ENCODE measurements at places on chromosomes 1 and 21.
A peak's percentile ranks its signal among the peaks of the same experiment; 100 is the strongest.

DNA sequence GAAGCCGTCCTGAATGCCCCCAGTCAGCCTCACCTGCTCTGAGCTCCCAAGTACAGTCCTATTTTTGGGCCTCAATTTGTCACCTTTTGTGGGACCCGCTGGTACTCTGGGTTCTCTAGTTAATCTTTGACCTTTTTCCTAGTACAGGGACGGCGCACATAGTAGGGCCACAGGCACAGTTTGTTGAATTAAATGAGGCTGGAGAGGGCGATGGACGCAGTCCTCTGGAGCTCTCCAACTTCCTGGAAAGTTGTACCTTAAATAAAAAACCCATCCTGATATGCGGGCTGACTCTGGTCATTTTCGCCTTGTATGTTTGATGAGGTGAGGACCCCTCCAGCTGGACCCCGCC is 4.8 kb downstream of the FAM110D start:
- no peak overlapping the region for H3K27ac ChIP-seq
- H3K4me3 ChIP-seq, result peak overlapping the region; percentile 54
- H3K27me3 ChIP-seq, result no peaks in the 10 kb centered on the region
- H3K4me1 ChIP-seq, result peaks cover 9% of the 10 kb centered on the region

GRCh38 chr1:50426702-50427085 is 3.5 kb upstream of the DMRTA2 start:
- no peaks in the 10 kb centered on the region for H3K36me3 ChIP-seq
- H3K27me3 ChIP-seq, result peaks cover 100% of the 10 kb centered on the region
- no peak overlapping the region for H3K27ac ChIP-seq
- DNase-seq, result no peak

GRCh38 chr1:3323021-3323795 is 131.3 kb upstream of the ARHGEF16 start:
- peaks cover 17% of the 10 kb centered on the region for H3K4me1 ChIP-seq
- peaks cover 22% of the 10 kb centered on the region for H3K27me3 ChIP-seq
- no peaks in the 10 kb centered on the region for H3K36me3 ChIP-seq
- no peak overlapping the region for H3K27ac ChIP-seq
- DNase-seq, result no peak
- no peak overlapping the region for H3K4me3 ChIP-seq

DNA sequence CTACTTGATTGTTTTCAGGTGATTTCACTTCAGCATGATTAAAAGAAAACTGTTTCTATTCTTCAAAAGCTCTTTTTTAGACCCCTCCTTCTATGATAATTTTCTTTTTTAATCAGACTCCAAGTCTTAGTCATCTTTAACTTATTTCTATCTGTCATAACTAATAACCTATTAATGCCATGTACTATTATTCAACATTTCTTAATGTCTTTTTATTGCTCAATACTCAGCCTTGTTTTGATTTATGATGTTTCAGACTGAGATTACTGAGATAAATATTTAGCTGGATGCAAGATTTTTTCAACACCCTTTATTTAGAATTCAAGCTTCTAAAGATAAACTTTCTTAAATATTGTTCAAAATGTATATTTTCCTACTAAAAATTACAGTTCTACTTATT is 53.6 kb downstream of the ATP6V1G3 start:
- no peak for DNase-seq
- no peaks in the 10 kb centered on the region for H3K36me3 ChIP-seq
- no peaks in the 10 kb centered on the region for H3K4me1 ChIP-seq
- H3K4me3 ChIP-seq, result no peak overlapping the region
- H3K27me3 ChIP-seq, result no peaks in the 10 kb centered on the region
- no peak overlapping the region for H3K27ac ChIP-seq

- H3K4me1 ChIP-seq, result no peaks in the 10 kb centered on the region
- H3K4me3 ChIP-seq, result no peak overlapping the region
- H3K36me3 ChIP-seq, result no peaks in the 10 kb centered on the region
- no peak overlapping the region for H3K27ac ChIP-seq
- no peak for DNase-seq
Observed at GRCh38 chr1:96374076-96374762, 347.4 kb upstream of the PTBP2 start.

GRCh38 chr1:32872192-32872460 is 1.4 kb upstream of the FNDC5 start:
- DNase-seq, result no peak
- no peak overlapping the region for H3K27ac ChIP-seq
- H3K36me3 ChIP-seq, result no peaks in the 10 kb centered on the region
- H3K27me3 ChIP-seq, result no peaks in the 10 kb centered on the region
- peaks cover 31% of the 10 kb centered on the region for H3K4me1 ChIP-seq

DNA sequence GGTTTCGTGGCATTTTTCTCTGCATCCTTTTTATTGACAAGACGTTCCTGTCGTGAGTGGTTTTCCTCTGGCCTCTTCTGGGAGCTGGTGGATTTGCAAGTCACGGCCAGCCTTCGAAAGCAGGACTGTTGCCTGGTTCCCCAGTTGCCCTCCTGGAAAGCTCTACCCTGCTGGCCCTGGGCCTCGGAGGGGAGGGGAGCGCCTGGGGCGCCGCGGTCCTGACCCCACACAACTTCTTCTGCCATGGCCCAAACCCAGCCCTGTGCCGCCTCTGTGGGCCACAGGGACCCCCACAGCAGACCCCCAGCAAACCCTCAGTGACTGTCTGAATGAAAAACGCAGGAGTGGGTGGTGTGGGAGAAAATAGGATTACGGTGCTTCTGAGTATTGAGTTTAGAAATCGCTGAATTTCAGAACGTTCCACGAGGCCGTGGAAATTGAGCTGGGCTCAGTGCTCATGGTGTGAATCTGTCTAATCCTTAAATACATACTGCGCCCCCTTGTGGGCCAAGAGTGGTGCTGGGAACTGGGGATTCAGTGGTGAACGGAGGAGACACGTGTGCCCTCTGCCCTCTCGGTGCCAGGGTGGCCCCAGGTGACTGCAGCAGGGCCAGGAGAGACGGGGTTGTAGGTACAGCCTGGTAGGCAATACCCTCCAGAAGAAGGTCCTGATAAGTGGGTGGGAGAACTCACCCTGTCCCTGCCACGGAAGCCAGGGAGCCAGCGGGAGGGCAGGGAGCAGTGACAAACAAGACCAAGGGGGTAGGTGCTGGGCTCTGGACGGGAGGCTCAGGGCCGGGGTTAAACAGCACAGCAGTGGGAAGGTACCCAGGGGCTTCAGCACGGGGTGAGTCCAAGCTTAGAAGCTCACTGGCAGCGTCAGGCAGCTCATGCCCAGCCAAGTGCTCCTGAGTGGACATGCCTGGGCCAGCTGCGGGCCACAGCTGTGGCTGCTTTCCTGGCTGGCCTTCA is 101.2 kb upstream of the COL6A1 start:
- no peak overlapping the region for H3K27ac ChIP-seq
- H3K4me3 ChIP-seq, result no peak overlapping the region
- peak; percentile 75 for DNase-seq
- H3K36me3 ChIP-seq, result no peaks in the 10 kb centered on the region
- peaks cover 11% of the 10 kb centered on the region for H3K4me1 ChIP-seq

- no peak overlapping the region for H3K27ac ChIP-seq
- no peaks in the 10 kb centered on the region for H3K4me1 ChIP-seq
- DNase-seq, result no peak
- no peaks in the 10 kb centered on the region for H3K27me3 ChIP-seq
Observed at GRCh38 chr1:36561361-36561724, 78.6 kb upstream of the CSF3R start.

DNA sequence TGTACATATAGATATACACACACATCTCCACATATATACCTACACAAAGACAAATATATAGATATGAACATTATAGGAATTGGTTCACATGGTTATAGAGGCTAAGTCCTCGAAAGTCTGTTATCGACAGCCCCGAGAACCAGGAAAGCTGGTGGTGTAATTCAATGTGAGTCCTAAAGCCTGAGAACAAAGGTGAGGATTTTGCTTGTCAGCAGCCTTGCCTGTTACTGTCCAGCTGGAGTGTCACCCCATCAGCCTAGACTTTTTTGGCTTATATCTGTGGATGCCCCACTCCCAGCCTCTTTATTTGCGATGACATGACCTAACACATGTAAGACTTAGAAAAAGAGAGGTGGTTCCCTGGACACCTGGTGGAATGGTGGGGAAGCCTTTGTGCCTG is 97.0 kb downstream of the GIPC2 start:
- H3K36me3 ChIP-seq, result no peaks in the 10 kb centered on the region
- H3K27me3 ChIP-seq, result no peaks in the 10 kb centered on the region
- no peak overlapping the region for H3K4me3 ChIP-seq
- no peak for DNase-seq
- no peak overlapping the region for H3K27ac ChIP-seq

- H3K27me3 ChIP-seq, result no peaks in the 10 kb centered on the region
- DNase-seq, result no peak
- H3K27ac ChIP-seq, result no peak overlapping the region
- H3K36me3 ChIP-seq, result no peaks in the 10 kb centered on the region
- no peak overlapping the region for H3K4me3 ChIP-seq
Observed at GRCh38 chr1:82317671-82318070, 516.9 kb downstream of the ADGRL2 start.

- no peaks in the 10 kb centered on the region for H3K27me3 ChIP-seq
- no peaks in the 10 kb centered on the region for H3K36me3 ChIP-seq
- H3K4me3 ChIP-seq, result no peak overlapping the region
- H3K27ac ChIP-seq, result no peak overlapping the region
- no peak for DNase-seq
Observed at GRCh38 chr21:43764576-43765495, 11.3 kb downstream of the CSTB start.

- DNase-seq, result no peak
- no peaks in the 10 kb centered on the region for H3K4me1 ChIP-seq
- no peak overlapping the region for H3K4me3 ChIP-seq
- H3K36me3 ChIP-seq, result no peaks in the 10 kb centered on the region
- H3K27me3 ChIP-seq, result no peaks in the 10 kb centered on the region
- no peak overlapping the region for H3K27ac ChIP-seq
Observed at GRCh38 chr1:152228831-152229230, 4.8 kb upstream of the HRNR start.

GRCh38 chr1:117735045-117735992 is 129.5 kb downstream of the TENT5C start:
- no peaks in the 10 kb centered on the region for H3K36me3 ChIP-seq
- peak overlapping the region; percentile 8 for H3K27ac ChIP-seq

DNA sequence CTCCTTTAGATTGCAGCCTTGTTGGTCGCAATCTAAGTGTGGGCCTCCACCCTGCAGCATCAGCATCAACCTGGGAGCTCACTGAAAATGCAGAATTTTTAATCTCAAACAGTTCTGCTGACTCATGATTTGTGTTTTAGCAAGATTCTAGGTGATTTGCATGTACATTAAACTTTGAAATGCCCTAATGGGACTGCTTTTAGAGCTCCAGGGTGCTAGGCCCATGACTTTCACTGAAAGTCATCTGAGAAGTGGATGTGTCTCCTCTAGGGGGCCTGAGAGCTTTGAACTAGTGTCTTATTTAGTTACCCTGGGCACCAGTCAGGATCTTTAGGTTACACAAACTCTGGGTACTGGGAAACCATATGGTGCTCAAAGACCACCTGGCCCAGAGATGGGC is 9.0 kb downstream of the TRIM67 start:
- H3K27ac ChIP-seq, result no peak overlapping the region
- no peak for DNase-seq
- peaks cover 11% of the 10 kb centered on the region for H3K27me3 ChIP-seq
- H3K4me3 ChIP-seq, result no peak overlapping the region
- H3K36me3 ChIP-seq, result no peaks in the 10 kb centered on the region
- H3K4me1 ChIP-seq, result no peaks in the 10 kb centered on the region

DNA sequence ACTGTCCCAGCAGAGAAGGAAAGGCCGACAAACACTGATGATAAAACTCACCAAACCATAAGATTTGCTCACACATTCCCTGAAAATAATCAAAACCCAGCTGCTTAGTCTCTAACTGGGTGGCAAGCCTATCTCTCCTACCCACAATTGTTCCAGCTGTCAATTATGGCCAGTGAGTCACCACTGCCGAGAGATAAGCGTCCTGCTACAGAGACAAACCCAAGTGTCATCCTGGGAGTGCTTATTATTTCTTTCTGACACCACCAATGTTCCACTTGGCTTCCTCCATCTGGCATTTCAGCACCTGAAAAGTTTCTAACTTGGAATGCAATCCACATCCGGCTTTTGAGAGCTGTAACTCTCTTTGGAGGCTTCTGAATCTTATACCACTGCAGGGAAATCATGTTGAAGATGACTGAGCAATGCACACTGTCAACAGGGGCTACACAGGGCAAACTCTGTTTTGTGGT is 51.5 kb upstream of the VAV3 start:
- H3K4me3 ChIP-seq, result no peak overlapping the region
- DNase-seq, result no peak
- H3K27ac ChIP-seq, result no peak overlapping the region

GRCh38 chr1:171644805-171645483 is 7.5 kb downstream of the MYOC start:
- H3K27me3 ChIP-seq, result no peaks in the 10 kb centered on the region
- H3K36me3 ChIP-seq, result no peaks in the 10 kb centered on the region
- H3K4me1 ChIP-seq, result peaks cover 10% of the 10 kb centered on the region
- no peak overlapping the region for H3K27ac ChIP-seq

DNA sequence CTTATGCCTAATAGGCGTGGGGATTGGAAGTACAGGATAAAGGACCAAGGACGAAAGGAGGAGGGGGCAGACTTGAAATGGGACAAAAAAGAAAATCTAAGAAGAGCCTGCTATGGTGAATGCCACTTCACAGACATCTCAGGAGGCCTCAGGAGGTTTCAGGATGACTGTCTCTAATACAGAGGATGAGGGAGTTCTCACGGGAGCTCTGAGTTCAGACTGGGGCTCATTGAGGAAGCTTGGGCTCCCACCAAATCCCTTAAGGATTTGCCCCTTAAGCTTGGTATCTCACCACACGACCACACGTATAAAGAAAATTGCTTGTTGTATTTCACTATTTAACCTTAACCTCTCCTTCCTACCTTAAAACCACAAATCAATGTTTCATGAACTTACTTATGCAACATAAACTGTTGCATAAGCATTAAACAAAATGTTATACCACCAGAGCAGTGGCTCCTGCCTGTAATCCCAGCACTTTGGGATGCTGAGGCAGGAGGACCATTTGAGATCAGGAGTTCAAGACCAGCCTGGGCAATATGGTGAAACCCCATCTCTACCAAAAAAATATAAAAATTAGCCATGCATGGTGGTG is 12.4 kb downstream of the SLC30A1 start:
- no peak for DNase-seq
- H3K27me3 ChIP-seq, result no peaks in the 10 kb centered on the region
- no peak overlapping the region for H3K4me3 ChIP-seq
- no peaks in the 10 kb centered on the region for H3K4me1 ChIP-seq
- H3K36me3 ChIP-seq, result no peaks in the 10 kb centered on the region

DNA sequence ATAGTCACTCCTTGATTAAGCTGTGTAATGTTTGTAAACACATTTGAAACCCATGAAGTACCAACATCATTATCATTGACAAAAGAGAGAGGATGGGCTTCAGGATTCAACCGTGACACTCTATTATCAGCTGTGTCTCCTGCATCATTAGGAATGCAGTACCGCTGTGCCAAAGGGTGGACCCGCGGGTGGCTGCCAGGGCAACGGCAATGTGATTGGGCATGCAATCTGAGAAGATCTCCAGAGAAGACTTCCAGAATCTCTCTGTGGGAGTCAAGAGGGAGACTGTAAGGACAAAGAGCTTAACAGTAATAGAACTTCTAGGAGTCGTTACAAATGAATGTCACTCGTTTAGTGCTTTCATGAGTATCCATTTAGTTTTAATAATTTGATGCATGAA is 97.9 kb downstream of the USH2A start:
- H3K36me3 ChIP-seq, result no peaks in the 10 kb centered on the region
- H3K27ac ChIP-seq, result no peak overlapping the region
- no peak for DNase-seq

Data from tibial nerve (tissue), 4 donors.